LNCaP clone FGC (cell line): ENCODE measurements at places on chromosomes 11 and 22.

GRCh38 chr11:78061921-78062311 is 1.7 kb upstream of the THRSP start:
- DNase-seq, result no peak

GRCh38 chr11:77407613-77408012 is 66.3 kb downstream of the PAK1 start:
- peak; percentile 82 for DNase-seq

GRCh38 chr11:121665206-121665838 is 212.6 kb upstream of the SORL1-AS1 start:
- no peak for DNase-seq

GRCh38 chr22:45200860-45201511 is 37.3 kb downstream of the NUP50 start:
- no peak for DNase-seq
